ENCODE measurements at places on chromosomes 16 and 17.

DNA sequence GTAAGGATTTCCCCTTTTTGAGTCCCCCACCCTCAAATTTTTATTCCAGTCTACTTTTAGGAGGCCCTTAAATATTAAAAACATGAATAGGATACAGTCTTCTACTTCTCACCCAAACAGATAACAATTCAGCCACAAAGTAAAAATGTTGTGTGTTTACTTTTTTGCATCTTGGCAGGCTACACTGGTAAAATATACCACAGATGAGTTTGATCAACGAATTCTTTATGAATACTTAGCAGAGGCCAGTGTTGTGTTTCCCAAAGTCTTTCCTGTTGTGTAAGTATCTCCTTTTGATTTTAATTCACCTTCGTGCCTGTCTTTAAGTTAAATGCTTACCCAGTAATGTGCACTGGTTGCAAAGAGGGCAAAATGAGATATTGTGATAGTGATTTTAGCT is 34.4 kb upstream of the RAB11FIP4 start:
- DNase-seq: no peak

- peak; percentile 76 for DNase-seq
Measured at GRCh38 chr17:66673668-66674276, 161.1 kb upstream of the CACNG5 start.

- no peak for DNase-seq
Measured at GRCh38 chr17:409308-409847, 56.8 kb upstream of the RPH3AL start.

DNA sequence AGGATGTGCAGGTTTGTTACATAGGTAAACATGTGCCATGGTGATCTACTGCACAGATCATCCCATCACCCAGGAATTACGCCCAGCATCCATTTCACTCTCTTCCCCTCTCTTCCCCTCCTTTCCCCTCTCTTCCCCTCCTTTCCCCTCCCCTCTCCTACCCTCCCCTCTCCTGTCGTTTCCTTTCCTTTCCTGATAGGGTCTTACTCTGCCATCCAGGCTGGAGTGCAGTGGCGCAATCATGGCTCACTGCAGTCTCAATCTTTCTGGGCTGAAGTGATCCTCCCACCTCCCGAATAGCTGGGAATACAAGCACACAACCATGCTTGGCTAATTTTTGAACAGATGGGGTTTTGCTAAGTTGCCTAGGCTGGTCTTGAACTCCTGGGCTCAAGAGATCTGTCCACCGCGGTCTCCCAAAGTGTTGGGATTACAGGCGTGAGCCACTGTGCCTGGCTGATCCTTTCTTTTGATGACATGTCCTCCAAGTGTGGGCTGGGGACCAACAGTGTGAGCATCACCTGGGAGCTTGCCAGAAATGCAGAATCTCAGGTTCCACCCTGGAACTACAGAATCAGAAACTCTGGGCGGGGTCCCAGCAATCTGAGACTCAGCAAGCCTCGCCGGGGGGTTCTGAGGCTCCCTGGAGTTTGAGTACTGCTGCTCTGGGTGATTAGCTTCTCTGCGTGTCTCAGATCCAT is 10.8 kb downstream of the ATP2C2 start:
- DNase-seq: no peak

DNA sequence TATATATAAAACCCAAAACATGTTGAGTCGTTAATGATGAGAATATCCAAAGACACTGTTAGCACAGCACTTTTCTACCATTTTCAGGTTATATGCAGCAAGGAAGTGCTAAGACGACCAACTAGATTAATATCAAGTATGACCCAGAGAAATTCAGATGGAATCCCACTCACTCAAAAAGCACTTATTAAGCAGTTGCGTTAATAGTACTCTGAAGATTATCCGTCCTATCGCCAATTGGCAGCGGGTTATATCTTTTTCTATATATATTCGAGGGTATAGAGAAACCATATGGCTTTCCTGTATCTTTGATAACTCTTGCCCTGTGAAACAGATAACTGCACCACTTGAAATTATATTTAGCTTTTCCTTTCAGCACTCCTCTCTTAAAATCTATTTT is 1.1 kb downstream of the CRLF3 start:
- no peak for DNase-seq

DNA sequence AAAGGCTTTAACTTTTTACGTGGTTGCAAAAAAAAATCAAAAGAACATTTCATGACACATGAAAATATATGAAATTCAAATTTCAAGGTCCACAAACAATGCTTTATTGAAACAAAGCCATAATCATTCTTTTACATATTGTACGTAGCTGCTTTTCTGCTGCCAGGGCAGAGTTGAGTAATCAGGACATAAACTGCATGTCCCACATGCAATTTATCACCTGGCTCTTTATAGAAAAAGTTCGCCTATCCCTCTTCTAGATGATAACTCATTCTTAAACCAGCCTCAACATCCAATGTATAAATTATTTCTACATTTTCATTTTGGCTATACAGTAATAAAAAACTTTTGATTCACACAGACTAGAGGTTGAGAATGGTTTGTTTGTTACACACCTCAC is 154.9 kb downstream of the AXIN2 start:
- DNase-seq: no peak

DNA sequence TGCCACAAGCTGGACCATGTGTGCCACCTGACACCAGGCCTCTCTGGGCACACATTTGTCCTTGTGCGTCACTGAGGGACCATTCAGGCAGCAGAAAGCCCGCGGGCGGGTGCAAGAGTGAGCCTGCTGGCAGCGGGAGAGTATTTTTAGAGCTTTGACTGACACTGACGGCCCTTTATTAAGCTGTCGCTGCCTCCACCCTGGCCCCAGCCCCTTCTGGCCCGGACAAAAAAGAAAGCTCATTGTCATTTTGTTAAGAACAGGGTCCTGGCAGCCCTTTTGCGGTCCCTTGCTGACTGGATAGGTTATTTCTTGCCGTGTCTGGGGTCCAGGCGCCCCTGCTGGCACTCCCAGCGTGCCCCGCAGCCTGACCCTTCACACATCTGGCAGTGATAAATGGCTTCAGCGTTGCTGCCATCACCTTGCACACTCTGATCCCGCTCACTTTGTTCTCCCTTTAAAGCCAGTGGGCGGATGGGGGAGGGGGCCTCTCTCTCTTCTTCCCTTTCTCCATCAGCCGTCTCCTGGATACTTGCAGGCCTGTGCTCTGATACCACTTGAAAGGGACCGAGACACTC is 78.4 kb upstream of the NKD1 start:
- no peak for DNase-seq

- no peak for DNase-seq
Measured at GRCh38 chr17:70352834-70353233, 183.5 kb downstream of the KCNJ2 start.

GRCh38 chr17:14693382-14693781 is 392.5 kb downstream of the HS3ST3B1 start:
- DNase-seq: no peak

- DNase-seq: no peak
Measured at GRCh38 chr17:50947782-50948543, 81.8 kb upstream of the TOB1 start.

- DNase-seq: no peak
Measured at GRCh38 chr16:58635502-58635901, 5.9 kb upstream of the CNOT1 start.

DNA sequence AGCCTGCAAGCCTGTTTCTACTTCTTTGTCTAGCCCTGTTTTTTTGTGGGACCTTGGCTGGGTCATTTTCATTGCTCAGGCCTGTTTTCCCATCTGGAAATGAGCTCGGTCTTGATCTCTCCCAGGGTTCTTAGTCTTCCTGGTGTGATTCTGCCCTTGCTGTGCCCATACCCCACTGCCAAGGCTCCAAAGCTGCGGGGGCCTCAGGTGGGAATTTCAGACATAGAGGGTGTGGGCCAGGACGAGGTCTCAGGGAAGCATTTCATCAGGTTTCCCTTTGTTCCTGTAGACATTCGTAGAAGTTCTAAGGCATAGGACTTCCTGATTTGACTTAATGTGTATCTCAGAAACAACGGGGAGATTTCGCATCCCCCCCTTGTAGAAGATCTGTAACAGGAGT is 5.8 kb downstream of the MPRIP start:
- no peak for DNase-seq

GRCh38 chr16:54628796-54629625 is 301.7 kb upstream of the IRX5 start:
- no peak for DNase-seq

DNA sequence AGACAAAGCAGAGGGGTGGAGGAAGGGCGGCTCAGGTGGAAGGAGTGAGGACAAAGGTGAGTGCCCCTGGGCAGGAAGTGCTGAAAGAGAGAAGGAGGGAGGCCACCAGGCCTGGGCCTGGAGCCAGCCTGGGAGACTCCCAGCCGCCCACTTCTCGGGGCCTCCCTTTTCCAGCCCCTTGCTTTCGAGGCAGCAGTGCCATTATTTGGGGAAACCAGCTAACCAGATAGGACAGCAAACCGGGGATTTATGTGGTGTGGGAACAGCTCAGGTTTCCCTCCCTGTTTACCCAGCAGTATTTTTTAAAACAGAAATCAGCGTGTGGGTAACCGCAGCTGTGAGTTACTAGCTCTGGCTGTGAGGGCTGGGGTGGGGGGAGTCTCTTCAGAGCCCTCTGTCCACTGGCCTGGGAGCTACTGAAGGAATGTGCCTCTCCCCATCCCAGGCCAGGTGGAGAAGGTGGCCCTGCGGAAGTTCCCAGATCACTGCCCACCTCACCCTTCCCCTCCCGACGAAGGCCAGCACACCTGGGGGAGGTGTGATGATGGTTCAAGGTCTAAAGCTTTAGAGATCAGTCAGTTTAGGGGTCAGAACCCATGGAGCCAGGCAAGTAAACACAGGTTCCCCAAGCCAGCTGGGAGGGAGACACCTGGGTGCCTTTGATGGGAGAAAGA is 8.4 kb upstream of the MEOX1 start:
- no peak for DNase-seq

GRCh38 chr16:88640039-88640495 is 1.7 kb downstream of the IL17C start:
- no peak for DNase-seq

DNA sequence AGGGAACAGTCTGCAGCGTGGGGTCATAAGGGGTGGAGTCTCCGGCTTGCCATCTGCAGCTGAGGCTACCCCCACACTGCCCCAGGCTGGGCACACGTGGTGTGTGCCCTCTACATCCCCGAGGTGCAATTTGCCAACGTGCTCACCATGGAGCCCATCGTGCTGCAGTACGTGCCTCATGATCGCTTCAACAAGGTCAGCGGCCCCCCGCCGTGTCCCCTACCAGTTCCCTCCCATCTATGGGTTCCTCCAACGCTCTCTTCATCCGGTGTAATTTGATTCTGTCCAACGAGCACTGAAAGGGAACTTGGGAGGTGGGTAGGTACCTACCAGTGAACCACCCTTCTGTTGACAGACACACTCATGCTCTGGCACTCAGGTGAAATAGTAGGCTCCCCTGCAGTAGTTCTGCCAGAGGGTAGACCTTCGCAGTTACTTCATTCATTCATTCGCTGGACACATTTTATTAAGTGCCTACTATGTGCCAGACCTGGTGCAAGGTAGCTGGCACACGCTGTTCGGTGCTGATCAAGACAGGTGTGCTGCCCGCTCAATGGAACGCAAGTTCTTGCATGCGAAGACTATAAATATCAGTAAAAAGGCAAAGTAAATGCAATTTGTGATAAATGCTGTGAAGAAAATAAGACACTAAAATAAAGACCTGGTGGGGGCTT is 2.7 kb downstream of the MLLT6 start:
- DNase-seq: no peak

GRCh38 chr16:29987371-29988085 is 7.9 kb downstream of the HIRIP3 start:
- no peak for DNase-seq

DNA sequence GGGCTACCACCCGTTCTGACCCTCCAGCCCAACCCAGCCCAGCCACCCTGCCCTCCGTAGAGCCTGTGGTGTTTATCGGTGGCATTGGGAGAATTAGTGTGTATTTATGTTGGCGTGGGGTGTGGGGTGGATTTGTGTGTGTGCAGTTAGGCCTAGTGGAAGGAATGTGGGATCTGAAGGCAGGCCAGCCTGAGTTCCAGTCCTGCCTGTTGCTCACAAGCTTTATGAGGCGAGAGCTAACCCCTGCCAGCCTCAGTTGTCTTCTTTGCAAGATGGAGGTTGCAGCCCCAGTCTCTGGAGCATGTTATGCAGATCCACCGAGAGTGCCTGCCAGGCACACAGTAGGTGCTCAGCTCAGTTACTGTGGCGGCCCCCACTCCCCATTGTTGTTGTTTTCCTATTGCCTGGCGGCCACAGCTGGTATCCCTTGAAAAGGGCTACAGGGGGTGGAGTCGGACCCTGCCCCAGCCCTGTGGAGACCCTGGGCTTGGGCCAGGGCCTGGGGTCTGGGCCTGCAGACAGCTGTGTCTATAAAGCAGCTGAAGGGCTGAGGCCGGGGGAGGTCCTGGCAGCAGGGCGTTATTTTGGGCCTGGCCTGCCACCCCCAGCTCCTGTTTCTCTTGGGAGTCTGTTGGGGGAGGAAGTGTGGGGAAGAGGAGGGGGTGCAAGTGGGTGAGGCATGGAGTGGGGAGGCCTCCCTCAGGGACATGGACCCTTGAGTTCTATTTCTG is 5.1 kb downstream of the ERBB2 start:
- DNase-seq: peak; percentile 61

GRCh38 chr16:86805188-86805587 is 226.8 kb downstream of the FOXL1 start:
- no peak for DNase-seq

DNA sequence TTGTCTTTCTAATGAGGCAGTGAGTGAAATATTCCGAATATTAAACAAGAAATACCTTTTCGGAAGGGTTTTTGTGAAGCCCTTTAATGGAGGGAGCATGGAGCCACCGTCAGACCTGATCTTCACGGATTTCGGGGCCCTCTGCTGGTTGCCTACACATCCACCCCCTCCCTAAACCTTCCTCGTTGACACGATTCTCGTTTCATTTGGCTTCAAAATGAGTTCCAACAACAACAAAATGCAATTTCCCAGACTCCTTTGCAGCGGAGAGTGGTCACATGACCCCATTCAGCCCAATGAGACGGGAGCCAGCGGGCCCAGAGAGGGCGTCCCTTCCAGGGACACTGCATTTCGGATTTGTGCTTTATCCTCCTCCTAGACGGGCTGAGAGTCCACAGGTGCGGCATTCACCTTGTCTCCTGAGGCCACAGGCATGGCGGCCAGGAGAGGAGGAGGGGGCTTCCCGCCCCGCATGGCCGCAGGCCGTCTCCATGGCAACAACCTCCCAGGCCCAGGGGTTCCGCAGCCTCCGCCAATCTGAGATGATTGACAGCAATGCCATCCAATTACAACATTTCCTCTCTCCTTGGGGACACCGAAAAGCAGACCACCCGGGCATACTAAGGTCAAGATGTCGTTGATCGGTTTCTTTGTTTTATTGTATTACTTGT is 259.8 kb downstream of the C16orf95 start:
- no peak for DNase-seq

GRCh38 chr17:81553616-81554181 is 1.5 kb upstream of the FAAP100 start:
- DNase-seq: peak; percentile 82

- no peak for DNase-seq
Measured at GRCh38 chr17:56899403-56899802, 14.4 kb downstream of the TRIM25 start.

DNA sequence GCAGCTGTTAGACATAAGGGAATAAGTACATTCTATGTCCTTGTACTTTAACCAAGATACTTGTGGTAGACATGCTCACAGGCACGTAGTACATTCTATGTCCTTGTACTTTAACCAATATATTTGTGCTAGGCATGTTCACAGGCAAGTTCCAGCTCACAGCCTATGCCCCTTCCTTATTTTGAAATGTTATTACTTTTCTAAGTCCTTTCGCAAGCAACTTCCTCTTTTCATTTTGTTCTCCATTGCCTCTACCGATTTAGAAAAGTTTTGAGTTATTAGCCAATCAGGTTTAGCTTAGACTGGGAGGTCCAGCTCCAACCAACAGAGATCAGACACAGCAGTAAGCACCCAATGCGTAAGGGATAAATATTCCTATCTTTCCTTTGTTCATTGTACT is 60.1 kb upstream of the NUDT7 start:
- no peak for DNase-seq

Data from AG20443 (cell line).